ENCODE measurements at places on chromosomes 3 and 15.

DNA sequence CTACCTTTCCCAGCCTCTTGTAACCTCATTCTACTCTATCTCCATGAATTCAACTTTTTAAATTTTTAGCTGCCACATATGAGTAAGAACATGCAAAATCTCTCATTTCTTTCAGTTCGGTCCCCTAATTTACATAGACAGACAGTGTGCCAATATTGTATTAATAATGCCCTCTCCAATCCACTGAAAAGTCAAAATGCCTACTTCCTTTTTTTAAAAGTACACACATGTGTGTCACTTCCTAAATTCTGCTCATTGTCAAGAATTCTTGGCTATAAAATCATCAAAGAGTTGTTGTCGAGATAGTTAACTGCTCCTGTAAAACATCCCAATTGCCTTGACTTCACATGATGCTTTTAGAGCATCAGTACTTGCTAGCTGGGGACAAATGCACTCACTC, 84.2 kb upstream of the IL12A start:
- no peak for DNase-seq

GRCh38 chr15:64288577-64288976, 67.4 kb downstream of the CSNK1G1 start:
- DNase-seq = no peak

- DNase-seq = no peak
Measured at GRCh38 chr3:169836942-169837275, 24.2 kb upstream of the LRRC34 start.

DNA sequence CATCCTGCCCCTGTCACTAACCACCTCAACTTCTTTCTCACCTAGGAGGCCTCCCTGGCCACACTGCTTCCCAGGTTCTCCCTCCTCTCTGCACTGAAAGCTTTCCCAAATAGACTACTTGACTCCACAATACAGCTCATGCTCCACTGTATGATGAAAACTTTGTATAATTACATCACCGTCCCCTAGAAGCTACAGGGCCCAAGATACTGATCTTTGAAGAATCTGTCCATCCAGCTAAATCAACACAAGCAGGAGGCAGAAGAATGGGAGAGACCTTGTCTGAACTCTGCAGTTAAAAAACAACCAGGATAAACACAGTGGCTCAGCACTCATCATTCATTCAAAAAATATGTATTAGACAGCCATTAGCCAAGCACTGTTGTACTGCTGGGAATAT, 26.4 kb upstream of the RPS17 start:
- DNase-seq = no peak

- DNase-seq = no peak
Measured at GRCh38 chr15:61639491-61639890, 410.4 kb upstream of the RORA start.

DNA sequence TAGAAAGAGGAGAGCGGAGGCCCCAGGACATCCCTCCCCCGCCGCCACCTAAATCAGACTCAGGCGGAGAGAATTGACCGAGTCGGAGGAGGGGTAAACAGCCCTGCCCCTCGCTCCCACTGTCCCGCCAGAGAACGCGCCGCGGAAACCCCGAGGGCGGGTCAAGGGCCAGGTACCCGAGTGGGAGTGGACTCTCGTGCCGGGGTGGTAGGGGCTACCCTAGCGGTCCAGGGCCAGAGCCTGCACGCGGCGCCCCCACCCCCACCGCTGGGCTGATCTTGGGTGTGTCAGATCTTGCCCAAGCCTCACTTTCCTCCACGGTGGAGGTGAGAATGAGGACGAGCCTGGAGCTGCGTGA, 19.0 kb downstream of the SPATA12 start:
- no peak for DNase-seq

DNA sequence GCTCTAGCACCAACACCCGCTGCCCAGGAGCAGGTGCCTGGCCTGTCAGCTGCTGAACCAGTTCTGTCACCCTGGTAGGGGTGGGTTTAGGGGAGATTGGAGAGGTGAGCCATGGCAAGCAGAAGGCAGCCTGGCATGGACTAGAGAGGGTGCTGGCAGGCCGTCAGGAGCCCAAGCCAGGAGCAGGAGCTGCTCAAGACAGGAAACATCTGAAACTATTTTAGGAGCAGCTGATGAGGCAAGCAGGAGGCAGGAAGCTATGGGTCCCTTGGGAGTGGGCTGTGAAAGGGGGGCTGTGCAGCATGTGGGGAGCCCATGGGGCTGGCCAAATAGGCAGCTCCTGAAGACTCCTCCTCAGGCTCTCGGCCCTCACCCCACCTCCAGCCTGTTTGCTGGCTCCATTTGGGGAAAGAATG, 2.3 kb downstream of the INKA1 start:
- no peak for DNase-seq

GRCh38 chr3:128491691-128491940, 1.4 kb downstream of the GATA2 start:
- no peak for DNase-seq

- no peak for DNase-seq
Measured at GRCh38 chr15:100284701-100285100, 57.1 kb downstream of the ADAMTS17 start.

GRCh38 chr3:57173687-57174086, 8.5 kb upstream of the IL17RD start:
- no peak for DNase-seq

- no peak for DNase-seq
Measured at GRCh38 chr3:57048052-57048671, 12.3 kb upstream of the SPATA12 start.

GRCh38 chr3:24540821-24541220, 46.2 kb upstream of the THRB start:
- DNase-seq = no peak

DNA sequence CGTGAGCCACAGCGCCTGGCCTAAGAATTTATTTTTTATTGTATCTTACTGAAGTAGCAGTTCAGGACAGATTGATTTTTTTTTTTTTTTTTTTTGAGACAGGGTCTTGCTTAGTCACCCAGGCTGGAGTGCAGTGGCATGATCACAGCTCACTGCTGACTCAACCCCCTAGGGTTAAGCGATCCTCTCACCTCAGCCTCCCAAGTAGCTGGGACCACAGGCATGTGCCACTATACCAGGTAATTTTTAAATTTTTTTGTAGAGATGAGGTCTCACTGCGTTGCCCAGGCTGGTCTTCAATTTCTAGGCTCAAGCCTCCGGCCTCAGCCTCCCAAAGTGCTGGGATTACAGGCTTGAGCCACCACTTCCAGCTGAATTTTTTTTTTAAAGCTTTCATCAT, 99.8 kb upstream of the HERC1 start:
- DNase-seq = no peak

GRCh38 chr3:158012901-158013300, 93.3 kb downstream of the SHOX2 start:
- no peak for DNase-seq

- DNase-seq = no peak
Measured at GRCh38 chr3:48057521-48057920, 41.3 kb upstream of the MAP4 start.

- DNase-seq = no peak
Measured at GRCh38 chr3:64717872-64718613, 30.2 kb upstream of the ADAMTS9 start.

GRCh38 chr15:28957606-28958498, 72.1 kb downstream of the APBA2 start:
- no peak for DNase-seq

DNA sequence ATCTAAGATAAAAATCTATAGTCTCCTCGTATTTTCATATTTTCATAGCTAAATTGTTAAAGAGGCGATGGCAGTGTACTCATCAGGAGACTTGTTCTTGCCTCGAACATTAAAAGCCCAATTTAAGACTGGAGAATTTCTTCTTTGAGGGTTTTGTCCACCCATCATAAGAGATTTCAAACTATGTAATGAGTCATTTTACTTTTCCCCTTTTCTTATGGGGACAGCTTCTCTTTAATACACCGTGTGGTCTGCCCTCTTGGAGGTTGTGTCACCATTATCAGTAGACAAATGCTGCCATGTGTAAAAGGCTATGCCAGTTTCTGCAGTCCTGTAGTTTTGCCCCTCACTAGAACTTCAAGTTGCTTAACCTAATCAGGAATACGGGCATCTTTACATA, 16.9 kb downstream of the TGFBR2 start:
- no peak for DNase-seq

DNA sequence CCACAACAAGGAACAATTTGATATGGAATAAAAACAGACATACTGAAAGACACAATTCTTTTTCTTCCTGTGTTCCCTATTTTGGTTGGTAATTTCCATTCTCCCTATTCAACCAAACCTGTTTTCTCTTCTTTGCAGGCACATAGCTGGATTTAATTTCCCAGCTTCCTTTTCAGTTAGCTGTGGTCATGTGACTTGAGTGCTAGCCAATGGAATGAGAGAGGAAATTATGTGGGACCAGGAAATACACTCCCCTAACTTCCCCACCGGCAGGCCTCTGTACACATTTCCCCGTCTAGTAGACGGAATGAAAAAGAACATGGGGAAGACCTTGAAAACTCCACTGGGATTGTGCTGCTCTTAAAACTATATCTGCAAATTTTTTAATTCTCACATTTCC, 351.6 kb downstream of the TBC1D5 start:
- no peak for DNase-seq

- no peak for DNase-seq
Measured at GRCh38 chr3:58635371-58636285, 30.9 kb downstream of the FAM3D start.

DNA sequence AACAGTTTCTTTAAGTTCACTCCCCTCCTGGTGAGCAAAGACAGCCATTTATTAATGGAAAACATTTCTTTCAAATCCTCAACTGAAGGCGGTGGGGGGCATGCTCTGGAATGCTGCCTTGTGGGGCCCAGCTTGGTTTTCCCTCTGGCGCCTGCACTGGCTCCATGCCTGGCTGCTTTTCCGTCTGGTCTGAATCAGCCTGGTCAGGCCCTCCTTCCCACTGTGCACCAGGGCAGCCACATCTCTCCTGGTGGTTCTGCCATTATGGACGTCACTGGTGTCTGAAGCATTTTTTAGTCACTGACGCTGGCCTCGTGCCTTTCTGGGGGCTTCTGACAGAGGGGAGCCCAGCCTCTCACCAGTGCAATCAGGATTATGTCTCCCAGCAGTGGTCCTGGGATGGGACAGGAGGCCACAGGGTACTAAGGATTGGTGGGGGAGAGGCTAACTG, 57.6 kb upstream of the APEH start:
- no peak for DNase-seq

DNA sequence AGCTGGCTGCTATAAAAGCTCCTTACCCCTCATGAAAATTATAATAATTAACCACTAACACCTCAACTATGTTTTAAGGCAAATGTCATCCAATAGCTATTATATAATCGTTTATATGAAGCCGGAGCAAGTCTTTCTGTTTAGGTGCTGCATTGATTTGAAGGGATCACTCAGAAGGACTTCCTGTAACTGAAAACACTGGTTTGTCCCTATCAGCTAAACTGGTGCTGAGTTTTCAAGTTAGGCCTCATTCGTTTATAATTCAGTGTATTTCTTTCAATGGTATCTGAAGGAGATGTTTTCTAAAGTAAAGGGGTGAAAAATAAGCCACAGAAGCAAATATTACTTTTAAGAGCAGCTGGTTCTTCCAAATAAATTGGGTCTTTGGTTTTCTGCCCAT, 14.2 kb downstream of the MEIS2 start:
- DNase-seq = no peak

DNA sequence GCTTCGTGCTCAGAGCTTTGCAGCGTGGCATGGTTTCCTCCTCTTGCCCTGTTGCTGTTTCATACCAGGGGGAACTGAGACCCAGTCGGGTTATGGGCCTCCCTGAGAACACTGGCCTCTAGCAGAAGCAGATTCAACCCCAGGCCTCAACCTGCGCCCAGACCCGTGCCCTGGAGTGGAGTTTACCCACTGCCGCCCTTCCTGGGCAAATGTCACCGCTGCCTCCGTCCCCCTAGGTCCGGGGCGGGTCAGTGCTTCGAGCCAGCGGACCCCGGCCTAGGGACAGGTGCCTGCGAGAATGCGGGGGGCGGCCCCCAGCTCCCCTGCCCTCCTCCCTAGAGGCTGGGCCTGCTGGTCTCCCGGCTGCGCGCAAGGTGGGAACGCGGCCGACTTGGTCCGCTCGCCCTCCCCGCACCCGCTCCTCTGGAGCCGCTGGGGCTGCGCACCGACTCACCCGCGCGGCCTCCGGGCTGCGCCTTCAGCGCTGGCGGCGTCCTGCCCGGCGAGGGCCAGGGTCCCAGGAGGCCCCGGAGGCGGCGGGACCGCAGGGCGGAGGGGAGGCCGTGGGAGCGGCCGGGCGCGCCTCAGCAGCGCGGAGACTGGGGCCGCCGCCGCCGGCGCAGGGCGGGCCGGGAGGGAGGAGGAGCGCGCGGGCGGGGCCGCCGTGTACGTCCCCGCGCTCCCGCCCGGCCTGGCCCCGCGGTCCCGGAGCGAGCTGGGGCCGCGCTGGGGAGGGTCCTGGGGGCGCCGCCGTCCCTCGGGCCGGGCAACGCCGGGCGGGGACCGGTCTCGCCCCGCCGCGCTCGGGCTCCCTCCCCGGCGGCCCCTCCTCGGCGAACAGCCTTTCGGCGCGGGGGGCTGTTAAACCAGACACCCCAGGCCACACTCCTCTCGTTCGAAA, at the start of gene PIGZ:
PIGZ (minus strand) TSS at position 601 of the 901 bp plus-strand sequence. CDS start 16,802 bp downstream, outside the sequence.
- DNase-seq = peak; percentile 31

GRCh38 chr3:49466085-49466484, 4.0 kb upstream of the DAG1 start:
- DNase-seq = no peak

DNA sequence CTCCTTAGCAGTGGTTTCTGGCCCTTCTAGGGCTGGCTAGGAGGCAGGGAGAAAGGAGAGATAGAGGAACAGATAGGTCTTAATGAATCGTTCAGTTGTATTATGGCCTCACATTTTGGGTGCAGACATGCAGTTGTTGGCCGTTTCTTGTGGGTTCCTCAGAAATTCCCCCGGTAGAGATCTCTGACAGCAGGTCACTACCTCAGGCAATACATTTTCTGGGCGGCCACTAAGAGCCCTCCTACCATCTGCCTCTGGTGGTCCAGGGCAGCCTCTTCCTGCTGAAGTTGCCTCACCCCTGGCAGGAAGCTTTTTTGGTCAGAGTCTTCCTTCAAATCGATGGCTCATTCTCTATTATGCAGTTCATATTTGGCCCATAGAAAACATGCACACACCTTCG, 266.1 kb downstream of the SV2B start:
- no peak for DNase-seq

DNA sequence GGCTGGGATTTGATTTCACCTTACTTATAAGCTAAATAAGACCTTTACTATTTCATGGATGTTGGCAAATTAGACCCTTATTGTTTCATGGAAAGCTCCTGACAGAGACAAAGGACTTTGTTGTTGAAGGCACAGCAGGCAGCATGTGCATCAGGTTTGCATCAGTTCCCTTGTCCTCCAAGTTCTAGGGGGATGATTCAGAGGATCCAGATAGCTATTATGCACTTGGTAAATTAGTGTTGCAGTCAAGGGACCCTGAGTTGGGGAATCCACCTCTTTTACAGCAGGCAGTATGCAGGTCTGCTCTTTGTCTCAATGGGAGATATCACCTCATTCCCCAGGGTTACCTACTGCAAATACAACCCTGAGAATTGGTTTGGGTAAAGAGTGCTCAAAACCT, 131.4 kb upstream of the IGSF10 start:
- DNase-seq = no peak

- no peak for DNase-seq
Measured at GRCh38 chr3:161171113-161171512, 50.0 kb upstream of the NMD3 start.
